ENCODE measurements at places on chromosomes 12 and 14.
A peak's percentile ranks its signal among the peaks of the same experiment; 100 is the strongest.

DNA sequence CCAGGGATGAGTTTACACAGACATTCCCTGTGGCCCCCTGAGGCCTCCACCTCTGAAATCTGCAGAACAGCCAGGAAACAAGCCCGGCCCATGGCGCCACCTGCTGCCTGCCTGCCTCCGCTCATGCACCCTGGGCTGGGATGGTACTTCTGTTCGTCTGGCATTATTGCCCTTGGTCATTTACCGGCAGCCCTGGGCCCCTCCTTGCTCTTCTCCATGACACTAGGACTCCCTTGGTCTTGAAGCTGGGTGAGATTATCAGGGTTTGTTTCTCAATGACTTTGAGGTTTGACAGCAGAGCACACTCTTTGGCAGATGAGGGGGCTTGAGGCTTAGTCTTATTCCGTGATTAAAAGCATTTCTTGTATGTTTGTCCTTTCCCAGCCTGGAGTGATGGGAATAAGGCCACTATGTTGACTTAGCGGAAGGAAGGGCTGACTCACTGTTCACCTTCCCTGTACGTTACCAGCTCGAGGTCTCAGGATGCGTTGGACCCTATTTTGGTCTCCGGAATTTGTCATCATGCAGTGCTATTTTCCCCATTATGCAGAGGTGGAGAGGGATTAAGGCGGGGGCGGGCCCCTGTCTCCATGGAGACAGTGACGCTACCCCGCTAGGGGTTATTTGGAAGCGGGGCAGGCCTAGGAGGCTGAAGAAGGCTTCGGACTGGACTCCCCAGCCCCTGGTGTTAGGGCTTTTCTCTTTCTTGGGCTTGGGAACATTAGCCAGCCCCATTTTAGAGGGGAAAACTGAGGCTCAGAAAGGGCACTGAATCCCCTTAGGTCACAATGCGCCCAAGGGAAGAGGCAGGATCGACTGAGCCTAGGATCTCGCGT lies 706 bp upstream of the PEX5 start:
- DNase-seq = no peak

GRCh38 chr12:3075315-3075714 lies 1.9 kb upstream of the TSPAN9 start:
- no peak for DNase-seq

GRCh38 chr12:52713960-52714886 lies 10.9 kb upstream of the KRT77 start:
- no peak for DNase-seq

DNA sequence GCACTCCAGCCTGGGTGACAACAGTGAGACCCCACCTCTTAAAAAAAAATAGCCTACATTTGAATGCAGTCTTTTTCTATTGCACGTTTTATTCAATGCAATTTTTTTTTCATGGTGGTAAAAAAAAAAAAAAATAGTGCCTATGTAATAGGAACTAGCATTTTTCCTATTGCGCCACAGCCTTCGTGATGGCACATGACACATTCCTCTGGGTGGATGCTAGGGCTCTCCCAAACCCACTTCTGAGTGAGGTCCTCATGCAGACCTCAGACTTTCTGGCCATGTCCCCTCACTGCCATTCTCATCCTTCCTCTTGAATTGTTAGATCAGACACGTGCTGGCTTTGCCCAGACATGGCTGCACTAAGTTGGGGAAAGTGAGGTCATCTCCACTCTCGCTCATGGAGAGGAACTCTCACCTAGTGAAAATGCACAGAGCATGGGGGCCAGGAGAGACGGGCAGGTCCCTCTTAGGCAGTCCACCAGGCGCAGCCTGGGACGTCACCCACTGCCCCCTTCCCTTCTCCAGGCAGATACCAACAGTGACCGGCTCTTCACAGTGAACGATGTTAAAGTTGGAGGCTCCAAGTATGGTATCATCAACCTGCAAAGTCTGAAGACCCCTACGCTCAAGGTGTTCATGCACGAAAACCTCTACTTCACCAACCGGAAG lies 19.2 kb downstream of the DCAF4 start:
- no peak for DNase-seq

GRCh38 chr14:71498212-71498611 lies 434.0 kb upstream of the RGS6 start:
- peak; percentile 47 for DNase-seq

- no peak for DNase-seq
Measured at GRCh38 chr12:30888241-30888640, 38.3 kb upstream of the TSPAN11 start.

- DNase-seq = no peak
Measured at GRCh38 chr12:11986165-11986564, 84.6 kb upstream of the BCL2L14 start.

- DNase-seq = no peak
Measured at GRCh38 chr14:63308723-63309317, 9.9 kb downstream of the GPHB5 start.

DNA sequence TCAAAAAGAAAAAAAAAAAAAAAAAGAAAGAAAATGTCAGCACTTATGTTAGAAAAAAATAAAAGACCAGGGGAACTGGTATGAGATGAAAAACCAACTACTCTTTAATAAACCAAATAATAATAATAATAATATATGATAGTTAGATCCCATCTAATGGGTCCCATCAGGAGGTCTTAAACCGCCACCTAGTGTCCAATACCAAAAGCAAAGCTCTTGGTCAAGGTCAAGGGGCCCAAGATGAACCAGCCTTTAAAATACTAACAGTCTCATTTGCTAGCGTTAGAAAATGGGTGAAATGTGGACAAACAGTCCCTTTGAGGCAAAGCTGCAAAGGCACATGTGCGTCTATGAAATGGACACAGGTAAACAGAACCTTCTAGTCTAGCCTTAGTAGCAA lies 12.3 kb downstream of the BRAP start:
- DNase-seq = no peak

DNA sequence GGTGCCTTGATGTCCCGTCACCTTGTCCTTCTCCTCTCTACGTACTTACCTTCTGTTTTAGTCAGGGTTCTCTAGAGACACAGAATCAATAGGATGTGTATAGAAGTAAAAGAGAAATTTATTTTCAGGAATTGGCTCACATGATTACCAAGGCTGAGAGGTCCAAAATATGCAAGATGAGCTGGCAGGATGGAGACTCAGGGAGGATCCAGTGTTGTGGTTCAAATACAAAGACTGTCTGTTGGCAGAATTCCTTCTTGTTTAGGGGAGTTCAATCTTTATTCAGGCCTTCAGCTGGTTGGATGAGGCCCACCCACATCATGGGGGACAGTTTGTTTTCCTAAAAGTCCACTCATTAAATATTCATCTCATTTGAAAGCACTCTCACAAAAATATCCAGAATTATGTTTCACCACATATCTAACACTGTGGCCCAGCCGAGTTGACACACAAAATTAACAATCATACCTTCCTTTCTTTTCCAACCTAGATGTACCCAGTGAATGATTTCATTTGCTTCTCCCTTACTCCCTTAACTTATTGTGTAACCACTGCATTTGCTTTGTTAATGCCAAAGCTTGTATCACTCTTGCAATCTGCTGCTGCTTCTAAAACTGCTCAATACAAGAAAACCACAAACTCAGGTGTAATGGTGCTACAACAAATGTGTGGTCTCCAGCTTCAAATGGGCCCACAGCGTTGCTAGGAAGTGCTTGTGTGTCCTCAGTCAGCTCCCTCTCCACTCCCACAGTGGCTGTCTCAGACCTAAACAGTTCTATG lies 195.4 kb upstream of the ARHGAP5 start:
- no peak for DNase-seq

GRCh38 chr12:16300736-16301135 lies 23.3 kb upstream of the SLC15A5 start:
- no peak for DNase-seq

GRCh38 chr14:77991128-77991772 lies 178.9 kb upstream of the NRXN3 start:
- no peak for DNase-seq

GRCh38 chr14:24321212-24321975 lies 10.1 kb downstream of the LTB4R start:
- no peak for DNase-seq

DNA sequence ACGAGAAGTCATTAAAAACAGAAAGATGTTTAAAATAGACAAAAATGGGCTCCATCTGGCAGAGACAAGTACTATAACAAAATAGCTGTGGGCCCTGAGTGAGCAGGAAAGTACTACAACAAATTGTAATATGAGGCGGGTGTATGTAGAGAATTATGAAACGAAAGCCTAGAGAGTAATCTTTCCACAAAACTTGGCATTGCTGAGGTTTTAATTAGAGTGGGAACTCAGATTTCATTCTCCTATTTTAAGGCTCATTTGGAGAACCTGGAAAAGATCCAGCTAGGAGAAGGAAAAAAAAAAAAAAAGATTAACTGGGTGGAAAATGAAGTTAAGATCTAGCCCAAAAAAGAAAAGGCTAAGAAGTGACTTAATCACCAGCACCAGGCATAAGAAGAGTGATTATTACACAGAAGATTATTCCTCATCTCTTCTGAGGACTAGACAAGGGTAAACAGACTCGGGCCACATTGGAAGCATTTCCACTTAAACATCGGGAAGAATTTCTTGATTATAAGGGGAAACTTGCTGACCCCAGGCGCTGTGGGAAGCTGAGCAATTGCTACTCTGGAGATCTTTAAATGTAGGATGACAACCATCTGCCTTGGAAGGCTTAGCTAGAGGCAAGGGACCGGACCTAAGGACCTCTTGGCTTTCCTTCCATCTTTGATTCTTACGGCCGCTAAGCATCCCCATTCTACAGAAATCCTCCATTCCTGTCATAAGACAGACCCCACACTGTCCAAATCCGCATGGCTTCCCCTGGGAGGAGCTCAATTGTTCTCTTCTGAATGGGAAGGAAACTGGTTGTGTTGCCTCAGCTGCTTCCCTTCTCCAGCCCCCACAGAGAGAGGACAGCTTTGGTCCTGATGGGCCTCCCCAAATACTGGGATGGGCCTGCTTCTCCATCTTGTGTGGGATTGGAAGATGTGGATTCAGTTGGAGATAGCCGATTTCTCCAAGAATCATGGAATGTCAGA lies 40.6 kb downstream of the IGF1 start:
- DNase-seq = no peak

DNA sequence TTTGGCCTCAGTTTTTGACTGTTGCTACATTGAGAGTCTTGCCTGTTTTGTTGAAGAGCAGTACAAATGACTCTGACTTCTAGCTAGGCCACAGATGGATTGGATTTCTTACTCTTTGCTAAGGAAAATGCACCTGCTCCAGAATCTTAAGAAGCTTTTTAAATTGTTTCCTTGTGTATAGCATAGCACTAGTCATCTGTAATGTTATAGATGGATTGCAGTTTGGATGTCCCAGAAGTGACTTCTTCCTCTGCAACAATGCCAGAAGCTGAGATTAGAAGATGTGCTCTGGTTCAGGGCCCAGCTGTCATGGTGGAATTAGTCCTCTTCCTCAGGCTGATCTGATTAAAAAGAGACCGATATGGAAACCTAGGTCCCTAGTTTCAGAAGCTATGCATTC lies 67.9 kb downstream of the DAAM1 start:
- no peak for DNase-seq

DNA sequence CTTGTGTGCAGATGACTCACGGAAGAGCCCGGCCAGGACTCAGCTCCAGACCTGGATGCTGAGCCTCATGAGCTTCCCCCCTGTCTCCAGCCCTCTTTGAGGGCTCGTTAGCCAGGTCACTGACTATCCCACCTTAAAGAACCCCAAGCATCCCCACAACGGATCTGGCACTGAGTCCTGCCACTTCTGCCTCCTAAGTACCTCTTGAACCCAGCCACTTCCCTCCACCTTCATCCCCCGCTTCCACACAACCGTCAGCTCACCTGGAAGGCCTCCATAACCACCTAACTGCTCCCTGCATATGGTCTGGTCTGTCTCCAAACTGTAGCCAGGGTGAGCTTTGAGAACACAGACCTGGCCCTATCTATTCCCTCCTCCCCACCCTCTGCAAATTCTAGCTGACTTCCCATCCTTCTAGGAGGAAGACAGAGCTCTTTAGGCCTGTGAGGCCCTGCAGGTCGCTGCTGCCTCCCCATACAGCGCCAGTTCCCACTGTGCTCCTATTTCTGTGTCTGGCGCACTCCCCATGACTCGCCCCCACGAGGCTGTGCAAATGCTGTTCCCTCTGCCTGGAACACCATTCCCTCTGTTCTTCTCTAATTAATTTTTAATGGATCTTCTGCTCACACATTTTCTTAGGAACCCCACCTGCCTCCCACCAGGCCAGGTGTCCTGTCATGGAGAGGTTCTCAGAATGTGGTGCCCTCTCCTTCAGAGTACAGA lies 2.9 kb upstream of the HSP90AA1 start:
- no peak for DNase-seq

DNA sequence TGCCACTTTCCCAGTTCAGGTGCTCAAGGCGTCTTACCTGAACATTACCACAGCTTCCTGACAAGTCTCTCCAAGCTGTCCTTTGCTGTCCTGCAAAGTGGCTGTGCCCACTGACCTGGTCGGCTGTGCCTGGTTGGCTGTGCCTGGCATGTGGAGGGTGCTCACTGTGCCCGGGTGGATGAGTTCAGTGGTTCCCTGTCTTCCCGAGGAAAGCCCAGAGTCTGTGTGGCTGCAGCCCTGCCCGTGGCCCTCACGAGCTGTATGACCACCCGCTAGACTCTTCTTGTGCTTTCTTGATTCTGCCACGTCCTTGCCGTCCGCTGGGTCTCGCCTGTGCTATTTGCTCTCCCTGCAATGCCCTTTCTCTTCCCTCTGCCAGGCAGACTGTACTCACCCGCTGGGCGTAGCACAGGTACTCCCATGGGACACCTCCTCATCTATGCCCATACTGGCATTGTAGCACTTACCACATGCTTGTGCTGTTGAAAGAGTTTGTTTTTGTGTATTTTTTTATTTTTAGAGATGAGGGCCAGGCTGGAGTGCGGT lies 95.9 kb downstream of the TSPAN9 start:
- DNase-seq = no peak
